ENCODE measurements at places on chromosomes 13 and 19.
A peak's percentile ranks its signal among the peaks of the same experiment; 100 is the strongest.

DNA sequence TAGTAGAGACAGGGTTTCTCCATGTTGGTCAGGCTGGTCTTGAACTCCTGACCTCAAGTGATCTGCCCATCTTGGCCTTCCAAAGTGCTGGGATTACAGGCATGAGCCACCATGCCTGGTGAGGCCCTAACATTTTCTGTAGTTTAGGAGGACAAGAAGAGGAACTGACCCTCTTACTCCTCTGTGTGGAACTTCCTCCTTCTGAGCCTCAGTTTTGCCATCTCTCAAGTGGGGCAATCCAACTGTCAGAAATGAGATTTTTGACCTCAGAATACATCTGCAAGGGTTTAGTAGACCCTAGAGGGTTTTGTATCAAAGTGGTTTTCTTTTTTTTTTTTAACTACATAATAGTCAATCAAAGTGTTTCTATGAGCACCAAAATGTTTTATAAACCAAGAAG is 2.4 kb downstream of the DKKL1 start:
- peak; percentile 60 for DNase-seq

GRCh38 chr13:104953588-104953987 is 1581.9 kb downstream of the EFNB2 start:
- no peak for DNase-seq

DNA sequence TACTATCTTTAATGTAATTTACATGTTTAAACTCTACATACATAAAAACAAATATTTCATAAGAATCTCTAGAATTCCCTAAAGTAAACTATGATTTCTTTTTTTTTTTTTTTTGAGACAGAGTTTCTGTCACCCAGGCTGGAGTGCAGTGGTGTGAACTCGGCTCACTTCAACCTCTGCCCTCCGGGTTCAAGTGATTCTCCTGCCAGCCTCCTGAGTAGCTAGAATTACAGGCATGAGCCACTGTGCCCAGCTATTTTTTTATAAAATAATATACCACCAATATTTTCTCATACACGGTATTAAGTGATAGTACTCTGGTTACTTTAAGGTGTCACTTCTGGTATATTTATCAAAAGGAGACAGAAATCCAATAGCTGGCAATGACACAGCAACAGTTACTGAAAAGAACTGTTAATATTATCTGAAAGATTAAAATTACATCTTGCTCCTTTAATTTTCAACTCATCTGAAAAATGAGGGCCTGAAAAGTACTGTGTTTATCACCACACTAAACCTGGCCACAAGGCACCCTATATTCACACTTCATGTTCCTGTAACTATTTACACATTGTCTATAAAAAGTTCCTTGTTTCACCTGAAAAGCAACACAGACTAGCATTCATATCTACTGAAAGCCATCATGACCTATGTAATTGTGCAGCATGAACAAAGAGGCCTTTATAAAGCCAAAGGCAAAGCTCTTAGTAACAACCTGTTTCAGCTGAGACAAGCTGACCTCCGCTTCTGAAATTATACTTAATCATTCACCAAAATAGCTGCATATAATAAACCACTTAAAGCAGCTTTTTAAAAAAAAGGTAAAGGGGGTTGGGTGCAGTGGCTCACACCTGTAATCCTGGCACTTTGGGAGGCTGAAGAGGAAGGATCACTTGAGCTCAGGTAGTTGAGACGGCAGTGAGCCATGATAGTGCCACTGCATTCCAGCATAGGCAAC is 106.1 kb downstream of the SLC25A15 start:
- DNase-seq, result no peak

DNA sequence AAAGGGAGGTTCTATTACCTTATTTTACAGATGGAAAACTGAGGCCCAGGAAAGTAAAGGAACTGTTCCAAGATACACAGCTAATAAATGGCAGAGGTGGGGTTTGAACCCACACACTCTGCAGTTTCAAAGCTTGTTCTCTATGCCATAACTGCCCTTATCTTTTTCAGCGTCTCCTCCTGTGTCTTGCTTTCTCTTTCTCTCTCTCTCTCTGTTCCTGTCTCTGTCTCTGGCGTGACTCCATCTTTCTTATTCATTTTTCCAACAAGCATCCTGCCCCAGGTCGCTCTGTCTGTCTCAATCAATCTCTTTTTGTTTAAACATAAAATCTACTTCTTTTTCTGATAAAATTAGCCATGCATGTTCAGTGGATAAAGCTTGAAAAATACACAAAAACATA is 3.2 kb upstream of the IFNL4 start:
- no peak for DNase-seq

GRCh38 chr19:16456652-16457194 is 15.0 kb downstream of the EPS15L1 start:
- no peak for DNase-seq

DNA sequence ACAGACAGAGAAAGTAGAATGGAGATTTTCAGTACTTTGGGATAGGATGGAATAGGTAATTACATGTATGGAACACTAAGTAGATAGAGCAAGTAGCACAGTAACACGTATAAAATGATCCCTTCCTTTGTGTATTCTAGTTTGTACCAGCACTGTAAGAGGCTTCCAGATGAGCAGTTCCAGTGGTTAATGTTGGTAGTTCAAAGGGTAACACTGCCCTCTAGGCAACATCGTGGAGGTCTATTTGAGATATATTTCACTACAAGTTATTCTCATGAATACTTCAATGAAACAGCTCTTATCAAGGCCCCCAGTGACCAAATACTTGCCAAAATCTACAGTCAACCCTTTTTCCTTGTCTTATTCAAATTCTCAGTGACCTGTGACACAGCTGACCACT is 13.5 kb upstream of the ZNF563 start:
- DNase-seq, result no peak

- no peak for DNase-seq
Observed at GRCh38 chr13:91574766-91575165, 176.3 kb downstream of the GPC5 start.

- peak; percentile 47 for DNase-seq
Observed at GRCh38 chr13:80338781-80339562, 2.0 kb downstream of the SPRY2 start.

GRCh38 chr19:39533003-39533512 is 406 bp upstream of the EID2B start:
- no peak for DNase-seq

DNA sequence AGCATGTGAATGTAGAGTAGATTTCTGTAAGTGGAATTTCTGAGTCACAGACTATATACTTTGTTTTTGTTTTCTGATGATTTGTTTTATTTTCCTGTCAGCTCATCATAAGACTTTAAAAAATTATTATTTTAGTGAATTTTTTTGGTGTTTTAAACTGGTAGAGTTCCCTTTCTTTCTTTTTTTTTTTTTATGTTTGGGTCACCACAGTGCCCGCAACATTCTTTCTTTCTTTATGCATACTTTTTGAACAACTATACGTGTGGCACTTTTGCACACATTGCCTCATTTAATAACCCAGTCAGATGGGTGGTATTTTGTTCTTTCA is 46.0 kb downstream of the WDFY2 start:
- no peak for DNase-seq

- no peak for DNase-seq
Observed at GRCh38 chr13:106028911-106029310, 506.6 kb downstream of the EFNB2 start.

DNA sequence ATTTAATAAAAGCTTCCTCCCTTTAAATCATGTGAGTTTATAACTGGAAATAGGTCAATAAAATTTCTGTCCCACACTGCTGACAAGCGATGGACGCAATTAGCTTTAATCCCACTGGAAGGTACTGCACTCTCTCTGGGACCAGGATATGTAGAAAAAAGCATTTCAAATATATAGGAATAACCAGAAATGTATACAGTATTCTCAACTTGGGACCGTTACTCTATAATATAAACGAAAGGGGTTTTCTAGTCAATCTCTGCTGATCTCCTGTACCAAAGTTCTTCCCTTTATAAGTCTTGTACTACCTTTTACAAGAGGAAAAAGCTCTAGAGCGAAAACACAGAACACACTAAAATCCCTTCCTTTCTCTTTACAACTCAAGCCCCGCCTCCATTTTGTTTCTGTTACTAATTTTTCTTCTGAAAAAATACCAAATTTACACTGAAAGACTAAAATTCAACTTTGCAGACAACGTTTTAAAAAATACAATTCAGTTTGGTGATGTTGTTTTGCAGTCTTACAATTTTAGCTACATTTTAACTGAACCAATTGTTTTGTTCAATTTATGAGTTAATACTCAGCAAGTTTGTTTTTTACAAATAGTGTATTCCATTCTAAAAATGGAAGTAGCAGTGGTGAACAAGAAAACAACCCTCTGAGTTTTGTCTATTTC is 1.7 kb upstream of the USPL1 start:
- peak; percentile 10 for DNase-seq

DNA sequence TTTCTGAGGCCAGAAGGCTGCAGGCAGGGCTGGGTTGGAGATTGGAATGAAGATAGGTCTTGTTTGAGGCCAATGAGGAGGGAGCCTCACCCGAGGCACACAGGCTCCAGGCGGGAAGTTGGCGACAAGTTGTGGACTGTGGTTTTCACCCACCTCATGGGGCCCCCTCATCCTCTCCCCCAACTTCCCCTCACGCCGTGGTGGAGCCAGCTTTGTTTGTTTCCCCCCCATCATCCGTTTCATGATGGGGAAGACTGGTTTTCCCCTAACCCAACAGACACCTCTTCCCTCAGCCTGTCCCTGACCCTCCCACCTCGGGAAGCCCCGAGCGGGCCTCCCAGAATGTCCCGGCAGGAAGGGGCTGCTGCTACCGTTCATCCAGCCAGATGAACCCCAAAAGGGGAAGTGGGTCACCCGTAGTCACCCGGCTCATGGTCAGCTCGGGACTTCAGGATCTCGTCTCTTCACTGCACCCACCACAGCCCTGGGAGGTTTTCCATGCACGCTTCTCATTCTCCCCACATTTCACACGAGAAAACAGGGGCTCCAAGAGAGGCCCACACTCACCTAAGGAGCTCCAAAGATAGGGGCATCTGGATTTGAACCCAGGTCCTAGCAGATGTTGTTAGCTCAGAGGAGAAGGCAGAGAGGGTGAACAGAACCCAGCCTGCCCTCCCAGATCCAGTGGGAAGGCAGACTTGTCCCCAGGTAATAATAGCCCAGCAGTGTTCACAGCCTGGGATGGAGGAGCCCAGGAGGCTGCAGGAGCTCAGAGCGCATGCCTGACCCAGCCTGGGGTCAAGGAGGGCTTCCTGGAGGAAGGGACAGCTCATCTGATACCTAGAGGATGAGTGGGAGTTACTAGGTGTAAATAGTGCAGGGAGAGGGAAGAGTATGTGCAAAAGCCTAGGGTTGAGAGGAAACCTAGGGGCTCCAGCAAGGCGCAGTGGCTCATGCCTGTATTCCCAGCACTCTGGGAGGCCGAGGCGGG is 23.5 kb downstream of the CEACAM16 start:
- DNase-seq, result peak; percentile 90

GRCh38 chr13:31968473-31968872 is 63.1 kb upstream of the FRY start:
- DNase-seq, result peak; percentile 90

DNA sequence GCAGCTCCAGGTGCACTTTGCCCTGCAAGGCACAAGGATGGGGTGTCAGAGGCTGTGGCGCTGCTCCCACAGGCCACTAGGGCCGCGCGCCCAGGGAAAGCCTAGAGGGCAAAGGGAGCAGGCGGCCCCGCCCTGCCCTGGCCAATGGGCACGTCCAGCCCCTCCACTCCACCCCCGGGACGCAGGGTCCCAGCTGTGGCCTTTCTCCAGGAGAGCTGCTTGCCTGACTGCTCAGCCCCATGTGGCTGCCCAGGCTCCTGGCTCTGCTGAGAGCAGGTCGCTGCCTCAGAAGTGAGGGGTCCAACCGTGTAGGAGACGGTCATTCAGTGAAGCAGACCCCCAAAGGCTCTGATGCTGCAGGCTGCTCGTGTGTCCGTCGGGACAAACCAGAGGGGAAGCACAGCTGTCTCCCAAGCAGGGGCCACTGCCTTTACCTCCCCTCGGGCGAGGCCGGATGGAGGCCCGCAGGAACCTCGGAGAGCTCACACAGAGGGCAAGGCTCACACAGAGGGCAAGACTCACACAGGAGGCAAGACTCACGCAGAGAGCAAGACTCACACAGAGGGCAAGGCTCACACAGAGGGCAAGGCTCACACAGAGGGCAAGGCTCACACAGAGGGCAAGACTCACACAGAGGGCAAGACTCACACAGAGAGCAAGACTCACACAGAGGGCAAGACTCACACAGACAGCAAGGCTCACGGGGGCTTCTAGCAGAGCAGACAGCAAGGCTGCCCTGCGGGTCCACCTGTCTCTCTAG is 56.2 kb upstream of the C13orf46 start:
- DNase-seq, result no peak

GRCh38 chr13:112065521-112065866 is 1.5 kb upstream of the SOX1 start:
- no peak for DNase-seq

GRCh38 chr13:62014299-62014698 is 598.6 kb upstream of the PCDH20 start:
- DNase-seq, result no peak

GRCh38 chr19:1843646-1844394 is 4.5 kb downstream of the REXO1 start:
- DNase-seq, result no peak

DNA sequence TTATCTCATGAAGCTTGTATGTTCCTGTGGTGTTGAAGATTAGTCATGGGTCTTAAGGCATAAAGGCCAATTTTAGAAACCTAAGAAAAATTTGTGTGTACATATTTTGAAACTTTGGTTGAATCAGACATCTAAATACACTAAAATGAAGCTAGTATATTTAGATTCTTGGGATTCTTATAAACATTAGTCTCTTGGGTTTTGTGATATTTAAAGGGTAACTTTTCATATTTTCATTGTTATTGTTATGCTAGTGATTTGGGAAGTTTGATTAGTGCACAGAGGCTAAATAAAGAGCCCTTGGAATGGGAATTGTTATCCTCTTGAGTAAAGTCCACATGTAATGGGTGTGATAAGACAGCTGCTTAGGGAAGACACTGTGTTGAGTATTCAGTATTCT is 24.5 kb downstream of the UBA2 start:
- no peak for DNase-seq

GRCh38 chr19:615619-616018 is 17.7 kb downstream of the POLRMT start:
- no peak for DNase-seq
